Endothelial cell of umbilical vein (primary cell): ENCODE measurements at places on chromosomes 7 and 10.

- DNase-seq = no peak
Observed at GRCh38 chr10:90337316-90337715, 520.5 kb downstream of the HTR7 start.

GRCh38 chr10:99758211-99758891 lies 24.1 kb upstream of the ABCC2 start:
- no peak for DNase-seq

DNA sequence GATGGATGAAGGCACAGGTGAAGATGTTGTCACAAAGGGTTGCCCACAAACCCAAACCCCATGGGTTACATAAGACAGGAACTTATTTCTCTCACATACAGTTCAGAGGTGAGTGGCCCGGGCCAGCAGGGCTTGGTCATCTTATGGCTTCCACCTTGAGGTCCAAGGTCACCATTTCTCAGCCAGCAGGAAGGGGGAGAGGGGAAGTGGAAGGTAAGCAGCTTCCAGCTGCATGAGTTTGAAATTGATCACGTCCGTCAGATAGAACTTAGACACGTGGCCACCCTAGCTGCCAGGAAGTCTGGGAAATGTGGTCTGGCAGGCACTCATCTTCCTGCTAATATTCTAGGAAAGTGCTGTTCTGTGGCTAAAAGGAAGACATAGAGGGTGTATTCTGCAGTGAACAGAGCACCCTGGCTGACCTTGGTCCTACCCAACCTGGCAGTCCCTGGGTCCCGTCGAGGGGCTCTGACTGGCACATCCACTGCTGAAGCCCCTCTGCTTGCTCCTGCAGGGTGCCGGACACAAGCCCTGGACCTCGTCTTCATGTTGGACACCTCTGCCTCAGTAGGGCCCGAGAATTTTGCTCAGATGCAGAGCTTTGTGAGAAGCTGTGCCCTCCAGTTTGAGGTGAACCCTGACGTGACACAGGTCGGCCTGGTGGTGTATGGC lies 49.5 kb downstream of the VWA2 start:
- DNase-seq = no peak

DNA sequence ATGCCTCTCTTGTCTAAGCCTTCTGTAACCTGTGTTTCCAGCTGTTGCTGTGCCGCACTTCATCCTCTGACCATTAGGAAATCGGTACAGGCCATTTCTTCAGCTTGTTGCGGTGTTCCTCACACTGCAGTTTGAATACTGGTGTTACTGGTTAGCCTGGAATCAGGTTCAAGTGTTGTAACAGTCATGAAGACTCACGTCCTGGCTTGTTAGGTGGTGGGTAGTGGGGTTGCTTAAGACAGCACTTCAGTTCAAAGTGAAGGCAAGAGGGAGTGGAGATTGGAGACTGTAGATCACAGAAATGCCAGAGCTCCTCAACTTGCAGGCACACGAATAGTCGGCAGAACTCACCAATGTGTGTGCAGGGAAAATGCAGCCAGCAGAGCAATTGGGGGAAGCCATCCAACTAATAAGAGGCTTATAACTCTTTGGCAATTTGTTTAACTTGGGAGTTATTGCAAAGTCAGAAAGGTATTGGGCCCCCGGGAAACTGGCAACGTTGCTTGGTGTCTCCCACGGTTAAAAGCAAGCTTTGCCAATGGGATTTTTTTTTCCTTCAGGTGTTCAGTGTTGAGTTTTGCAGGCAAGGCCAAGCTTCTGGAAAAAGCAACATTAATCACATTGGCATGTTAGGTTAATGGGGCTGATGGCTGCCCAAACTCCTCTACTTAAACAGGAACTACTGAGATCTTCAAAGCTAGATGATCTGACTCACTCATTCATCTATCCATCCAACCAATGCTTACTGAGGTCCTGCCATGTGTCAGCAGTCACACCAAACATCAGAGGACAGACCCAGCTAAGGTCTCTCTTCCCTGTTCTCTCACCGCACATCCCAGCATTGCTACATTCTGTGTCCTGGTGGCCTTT lies 380.9 kb downstream of the GATA3 start:
- no peak for DNase-seq

GRCh38 chr10:3043512-3044368 lies 23.6 kb upstream of the PFKP start:
- DNase-seq = peak; percentile 75

GRCh38 chr7:38179776-38180226 lies 1.8 kb downstream of the STARD3NL start:
- DNase-seq = peak; percentile 80

GRCh38 chr10:42989481-42989921 lies 87.4 kb upstream of the RET start:
- no peak for DNase-seq

- DNase-seq = peak; percentile 29
Observed at GRCh38 chr7:24851786-24852185, 94.5 kb upstream of the GSDME start.

GRCh38 chr10:65846541-65846940 lies 1079.3 kb upstream of the LRRTM3 start:
- DNase-seq = no peak

DNA sequence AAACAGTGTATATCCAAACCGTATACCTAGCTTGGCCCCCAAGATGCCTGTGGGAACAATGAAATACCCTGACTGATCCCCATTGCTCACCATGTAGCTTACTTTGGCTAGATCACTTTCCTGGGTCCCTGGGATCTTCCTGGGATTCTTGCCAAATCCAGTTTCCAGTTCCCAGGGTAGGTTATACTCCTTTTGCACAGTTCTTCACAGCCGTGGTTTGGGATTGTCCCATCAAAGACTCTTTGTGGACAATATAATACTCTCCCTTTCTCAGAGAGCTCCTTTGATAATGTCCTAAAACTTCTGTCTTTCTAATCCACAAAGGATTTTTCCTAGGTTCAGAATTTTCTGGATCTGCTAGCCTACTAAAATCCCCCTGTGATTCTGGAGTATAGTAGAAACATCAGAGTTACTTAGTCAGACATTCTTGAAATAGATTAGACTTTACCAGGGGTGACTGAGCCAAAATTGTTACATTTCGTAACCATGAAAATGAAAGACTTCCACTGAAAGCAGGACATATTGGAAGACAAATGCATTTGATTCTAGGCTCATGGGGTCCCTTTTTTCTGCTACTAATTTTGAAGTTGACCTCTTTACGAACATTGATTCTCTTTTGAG lies 388.3 kb upstream of the ETV1 start:
- DNase-seq = no peak

DNA sequence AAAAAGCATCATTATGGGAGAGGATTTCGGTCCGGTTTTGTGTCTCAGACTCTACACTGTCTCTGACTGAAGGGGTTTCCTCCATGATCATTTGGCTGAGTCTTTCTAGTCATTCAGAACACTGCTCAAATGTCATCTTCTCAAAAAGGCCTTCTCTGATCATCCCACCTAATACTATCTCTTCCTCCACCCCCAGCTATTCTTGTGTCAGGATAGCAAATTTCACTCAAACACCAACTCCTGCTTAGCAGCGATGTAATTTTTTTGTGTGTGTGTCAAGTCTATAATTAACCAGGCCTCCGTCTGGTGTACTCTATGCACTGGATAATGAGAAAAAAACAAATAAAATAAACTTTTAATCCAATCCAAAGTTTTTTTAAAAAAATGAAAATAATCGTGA lies 200.4 kb downstream of the KCND2 start:
- DNase-seq = no peak

- no peak for DNase-seq
Observed at GRCh38 chr10:131681122-131681521, 219.7 kb upstream of the PPP2R2D start.

DNA sequence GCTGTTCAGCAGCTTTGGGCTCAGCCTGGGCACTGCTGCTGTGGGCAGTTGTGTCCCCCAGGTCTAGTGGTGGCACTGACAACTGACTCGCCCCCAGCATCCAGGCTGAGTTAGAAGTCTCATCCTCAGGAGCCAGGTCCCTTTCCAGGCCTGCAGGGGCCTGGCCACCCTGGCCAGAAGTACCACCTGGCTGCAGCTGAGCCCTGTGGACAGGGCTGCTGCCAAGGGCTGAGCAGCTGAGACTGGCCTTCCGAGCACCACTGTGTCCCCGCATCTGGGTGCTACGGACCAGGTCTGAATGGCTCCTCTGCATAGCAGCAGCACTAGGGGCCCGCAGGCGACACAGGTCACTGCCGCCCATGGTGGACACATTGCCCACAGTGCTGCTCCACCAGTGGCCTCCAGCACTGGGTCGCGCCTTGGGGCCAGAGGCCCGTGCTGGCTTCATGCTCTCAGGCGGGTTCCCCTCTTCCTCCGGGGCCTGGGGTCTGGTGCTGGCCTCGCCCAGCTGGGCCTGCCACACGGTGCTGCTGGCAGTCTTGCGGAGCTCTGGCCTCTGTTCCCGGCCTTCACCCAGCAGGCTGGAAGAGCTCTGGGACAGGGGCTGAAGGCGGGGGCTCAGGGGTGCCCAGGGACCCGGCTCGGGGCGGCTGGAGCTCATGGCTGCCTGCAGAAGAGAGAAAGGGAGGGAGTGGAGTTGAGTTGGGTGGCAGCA lies 6.2 kb downstream of the GPRIN2 start:
- DNase-seq = no peak

GRCh38 chr7:102146122-102146521 lies 140.5 kb upstream of the SH2B2 start:
- no peak for DNase-seq

- no peak for DNase-seq
Observed at GRCh38 chr7:483656-484355, 35.8 kb downstream of the PDGFA start.

DNA sequence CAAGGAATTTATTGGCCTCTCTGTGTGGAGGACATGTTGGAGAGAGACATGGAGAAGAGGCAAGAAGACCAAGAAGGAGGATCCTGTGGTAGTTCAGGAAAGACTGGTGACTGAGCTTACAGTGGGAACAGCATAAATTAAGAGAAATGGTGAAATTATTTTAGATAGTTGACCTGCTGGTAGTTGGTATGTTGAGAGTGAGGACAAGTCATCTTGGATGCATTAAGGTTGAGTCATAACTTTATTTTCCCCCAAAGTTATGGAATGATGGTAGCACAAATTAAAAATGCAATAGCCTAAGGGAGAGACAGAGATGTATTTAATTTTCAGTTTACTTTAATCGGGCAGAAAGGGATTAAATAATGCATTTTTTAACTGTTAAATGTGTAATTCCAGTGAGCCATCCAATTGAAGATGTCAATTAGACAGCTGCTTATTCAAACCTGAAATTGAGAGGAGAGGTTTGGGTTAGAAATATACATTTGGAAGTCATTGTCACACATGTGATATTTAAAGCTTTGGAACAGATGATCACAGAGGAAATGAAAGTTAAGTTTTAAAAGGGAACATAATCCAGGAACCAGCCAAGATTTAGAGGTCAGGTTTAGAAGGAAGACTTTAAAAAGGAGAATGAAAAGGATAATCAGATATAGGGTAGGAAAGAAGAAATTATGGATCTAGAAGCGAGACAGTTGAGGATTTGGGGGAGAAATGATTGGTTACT lies 80.6 kb downstream of the DGKB start:
- DNase-seq = no peak

DNA sequence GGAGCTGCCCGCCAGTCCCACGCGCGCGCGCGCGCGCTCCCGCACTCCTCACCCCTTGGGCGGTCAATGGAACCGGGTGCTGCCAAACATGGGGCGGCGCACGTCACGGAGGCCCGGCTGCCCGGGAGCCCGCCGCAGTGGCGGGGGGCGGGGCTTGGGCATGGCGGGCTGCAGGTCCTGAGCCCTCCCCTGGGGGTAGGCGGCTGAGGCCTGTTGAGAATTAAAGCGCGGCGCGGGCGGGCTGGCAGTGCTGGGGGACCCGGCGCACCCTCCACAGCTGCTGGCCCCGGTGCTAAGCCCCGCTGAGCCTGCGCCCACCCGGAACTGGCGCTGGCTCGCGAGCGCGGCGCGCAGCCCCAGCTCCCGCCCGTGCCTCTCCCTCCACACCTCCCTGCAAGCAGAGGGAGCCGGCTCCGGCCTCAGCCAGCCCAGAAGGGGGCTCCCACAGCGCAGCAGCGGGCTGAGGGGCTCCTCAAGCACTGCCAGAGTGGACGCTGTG lies 634.2 kb downstream of the ANKRD7 start:
- no peak for DNase-seq

GRCh38 chr7:3879355-3880075 lies 578.5 kb downstream of the SDK1 start:
- no peak for DNase-seq

GRCh38 chr7:20270867-20271266 lies 53.7 kb upstream of the MACC1 start:
- DNase-seq = no peak

GRCh38 chr7:32243687-32244290 lies 173.6 kb upstream of the PDE1C start:
- DNase-seq = no peak

DNA sequence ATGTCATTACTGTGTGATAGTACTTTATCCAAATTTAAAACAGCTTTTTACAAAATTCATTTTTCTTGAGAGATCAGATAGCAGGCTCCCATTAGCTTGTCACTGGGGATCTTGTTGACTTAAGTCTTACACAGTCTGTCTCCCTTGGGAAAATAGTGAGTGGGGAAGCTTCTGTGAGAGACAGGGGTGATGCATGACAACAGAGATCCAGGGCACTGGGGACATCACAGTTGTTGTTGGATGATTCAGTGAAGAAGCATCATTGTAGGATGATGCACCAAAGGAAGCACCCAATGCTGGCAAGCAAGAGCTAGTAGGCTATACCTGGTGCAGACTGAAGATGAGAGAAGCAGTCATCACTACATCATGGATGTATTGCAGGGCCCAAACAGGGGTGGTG lies 284.7 kb downstream of the HDAC9 start:
- no peak for DNase-seq

DNA sequence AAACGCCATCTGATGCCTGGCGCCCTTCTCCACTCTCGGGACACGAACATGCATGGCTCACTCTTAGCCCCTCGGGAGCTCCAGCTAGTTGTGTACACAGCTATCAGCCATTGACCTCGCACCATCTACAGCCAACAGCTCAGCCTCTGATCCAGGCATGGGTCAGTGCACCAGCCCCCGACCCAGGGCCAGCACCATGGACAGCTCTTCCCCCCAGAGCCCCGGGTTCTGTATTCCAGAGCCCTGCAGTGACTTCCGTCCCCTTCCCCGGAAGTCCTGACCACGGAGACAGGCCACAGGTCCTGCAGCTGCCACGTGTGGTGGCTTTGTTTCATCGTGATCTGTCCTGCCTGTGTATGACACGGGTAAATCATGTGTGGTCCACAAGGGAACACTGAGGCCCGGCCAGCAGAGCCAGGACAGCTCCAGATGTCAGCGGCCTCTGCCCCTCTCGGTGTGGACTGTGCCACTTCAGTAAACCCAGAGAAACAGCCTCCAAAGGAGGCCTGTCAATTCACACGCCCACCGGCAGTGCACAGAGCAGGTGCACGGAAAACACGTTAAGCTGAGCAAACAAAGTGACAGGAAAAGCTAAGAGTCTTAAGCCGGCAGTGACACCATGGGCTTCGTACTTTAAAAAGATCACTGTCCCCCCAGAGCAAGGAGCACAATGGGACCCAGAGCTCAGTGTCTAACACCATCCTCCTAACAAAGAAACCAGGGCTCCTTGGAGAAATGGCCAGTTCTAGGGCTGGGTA lies 13.0 kb downstream of the STK32C start:
- DNase-seq = no peak

DNA sequence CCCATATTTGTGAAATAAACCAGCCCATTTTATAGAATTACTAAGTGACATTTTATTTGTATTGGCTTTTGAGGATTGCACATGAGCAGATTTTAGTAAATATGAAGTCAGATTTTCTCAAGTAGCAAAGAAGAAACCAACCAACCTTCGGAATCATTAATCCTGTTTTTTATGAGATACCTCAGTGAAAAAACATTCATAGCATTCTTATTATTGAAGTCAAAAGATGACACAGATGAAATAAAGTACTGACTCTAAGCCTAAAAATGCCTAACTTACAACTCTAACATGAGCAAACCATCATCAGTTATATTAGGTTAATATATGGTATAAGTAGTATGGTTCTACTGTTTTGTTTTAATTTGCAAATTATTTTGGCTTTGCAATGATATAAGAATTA lies 59.9 kb upstream of the AGBL3 start:
- DNase-seq = no peak
